CD4-positive, alpha-beta T cell treated with Interleukin-6 for 4 hours (primary cell): ENCODE measurements at places on chromosomes 4 and X.
A peak's percentile ranks its signal among the peaks of the same experiment; 100 is the strongest.

DNA sequence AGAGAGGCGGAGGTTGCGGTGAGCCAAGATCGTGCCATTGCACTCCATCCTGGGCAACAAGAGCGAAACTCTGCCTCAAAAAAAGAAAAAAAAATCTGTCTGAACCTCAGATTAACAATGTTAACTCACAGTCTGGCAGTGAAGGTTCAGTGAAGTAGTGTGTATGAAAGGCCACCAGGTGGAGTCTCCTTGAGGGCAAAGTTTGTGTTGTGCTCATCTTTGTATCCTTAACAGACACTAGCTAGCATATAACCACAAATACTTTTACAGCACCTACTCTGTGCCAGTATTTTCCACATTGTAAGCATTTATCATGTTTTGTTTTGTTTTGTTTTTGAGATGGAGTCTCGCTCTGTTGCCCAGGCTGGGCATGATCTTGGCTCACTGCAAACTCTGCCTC lies 46.0 kb upstream of the MGST2 start:
- no peak for DNase-seq

DNA sequence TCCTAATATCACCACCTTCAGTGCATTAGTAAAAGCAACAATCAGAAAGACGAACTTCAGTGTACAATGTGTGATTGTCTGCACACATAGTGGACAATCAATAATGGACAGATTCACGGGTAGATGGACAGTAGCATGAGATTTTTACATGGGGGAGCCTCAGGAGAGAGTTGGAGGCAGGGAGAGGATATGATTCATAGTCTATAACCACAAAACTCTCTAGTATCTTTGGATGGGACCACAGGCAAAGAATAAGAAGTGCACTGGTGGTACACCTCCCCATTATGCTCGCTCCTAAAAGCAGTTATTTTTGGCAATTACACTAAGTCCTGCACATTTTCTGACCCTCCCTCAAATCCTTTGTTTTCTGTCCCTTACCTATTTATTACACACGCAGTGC lies 624.4 kb upstream of the ACTRT1 start:
- no peak for DNase-seq

DNA sequence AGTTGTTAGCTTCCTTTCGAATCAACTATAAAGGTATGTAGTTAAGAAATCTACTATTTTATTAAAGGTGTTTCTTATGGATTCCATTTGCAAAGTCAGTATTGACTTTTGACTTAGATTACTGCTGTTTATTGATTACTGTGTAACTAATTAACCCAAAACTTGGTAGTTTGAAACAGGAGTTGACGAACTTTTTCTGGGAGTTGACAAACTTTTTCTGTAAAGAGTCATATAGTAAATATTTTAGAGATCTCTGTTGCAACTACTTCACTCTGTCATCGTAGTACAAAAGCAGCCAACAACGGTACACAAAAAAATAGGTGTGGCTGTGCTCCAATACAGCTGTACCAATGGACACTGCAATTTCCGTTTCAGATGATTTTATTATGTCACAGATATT lies 30.2 kb downstream of the AGA start:
- no peak for DNase-seq

DNA sequence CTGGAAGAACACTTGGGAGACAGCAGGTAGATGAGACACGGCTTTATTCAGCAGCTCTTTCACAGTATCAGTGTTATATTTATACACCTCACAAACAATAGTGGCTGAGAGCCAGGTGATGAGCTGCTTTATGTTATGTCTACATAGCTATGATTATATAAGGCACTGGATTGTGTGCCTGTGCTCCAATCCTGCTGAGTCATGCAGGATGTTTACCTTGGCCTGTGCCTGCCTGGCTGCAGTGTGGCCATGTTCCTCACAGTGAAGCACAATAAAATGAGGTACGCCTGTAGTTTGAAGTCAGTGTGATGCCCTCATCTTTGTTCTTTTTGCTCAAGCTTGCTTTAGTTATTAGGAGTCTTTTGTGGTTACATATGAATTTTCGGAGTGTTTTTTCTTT lies 31.3 kb downstream of the CXCL13 start:
- no peak for DNase-seq

GRCh38 chr4:83561381-83561780 lies 25.5 kb downstream of the GPAT3 start:
- peak; percentile 12 for DNase-seq

DNA sequence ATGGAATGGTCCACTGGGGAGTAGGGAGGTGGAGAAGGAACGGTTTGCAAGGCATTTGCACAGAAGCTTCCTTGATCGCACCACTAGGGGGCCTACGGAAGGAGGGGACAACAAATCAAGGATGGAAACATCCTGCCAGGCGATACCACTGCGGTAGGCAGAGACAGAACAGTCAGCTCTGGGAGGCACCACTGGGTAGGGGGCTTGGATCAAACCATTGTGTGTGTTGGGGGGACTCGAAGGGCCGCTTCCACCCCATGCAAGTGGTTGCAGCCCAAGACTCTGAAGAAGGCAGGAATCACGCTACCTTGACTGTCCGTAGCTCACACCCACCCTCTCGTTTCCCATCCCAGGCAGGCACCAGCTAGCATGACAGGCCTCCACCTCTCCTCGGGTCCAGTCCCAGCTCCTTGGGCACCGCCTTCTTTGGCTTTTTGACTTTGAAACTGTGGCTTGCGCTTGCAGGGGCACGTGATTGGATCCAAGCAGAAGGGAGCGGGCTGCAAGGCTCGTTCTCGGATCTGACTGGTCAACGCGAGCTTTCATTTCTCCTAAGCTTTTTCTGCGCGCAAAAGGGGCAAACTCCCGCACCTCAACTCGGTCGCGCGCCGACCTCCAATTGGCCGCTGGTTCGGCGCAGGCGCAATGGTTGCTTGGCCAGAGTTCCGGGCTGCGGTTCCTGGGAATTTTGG lies 28.4 kb downstream of the GAGE1 start:
- DNase-seq: peak; percentile 33
